ENCODE measurements at places on chromosomes 6 and 20.

DNA sequence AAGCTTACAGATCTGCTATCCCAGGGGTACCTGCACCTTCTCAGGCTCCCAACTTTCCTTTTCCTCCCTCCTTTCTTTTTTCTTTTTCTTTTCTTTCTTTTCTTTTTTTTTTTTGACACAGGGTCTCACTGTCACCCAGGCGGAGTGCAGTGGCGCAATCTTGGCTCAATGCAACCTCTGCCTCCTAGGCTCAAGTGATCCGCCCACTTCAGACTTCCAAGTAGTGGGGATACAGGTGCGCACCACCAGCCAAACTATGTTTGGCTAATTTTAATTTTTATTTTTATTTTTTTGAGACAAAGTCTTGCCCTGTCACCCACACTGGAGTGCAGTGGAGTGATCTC lies 36.0 kb downstream of the PIM1 start:
- no peak for DNase-seq

DNA sequence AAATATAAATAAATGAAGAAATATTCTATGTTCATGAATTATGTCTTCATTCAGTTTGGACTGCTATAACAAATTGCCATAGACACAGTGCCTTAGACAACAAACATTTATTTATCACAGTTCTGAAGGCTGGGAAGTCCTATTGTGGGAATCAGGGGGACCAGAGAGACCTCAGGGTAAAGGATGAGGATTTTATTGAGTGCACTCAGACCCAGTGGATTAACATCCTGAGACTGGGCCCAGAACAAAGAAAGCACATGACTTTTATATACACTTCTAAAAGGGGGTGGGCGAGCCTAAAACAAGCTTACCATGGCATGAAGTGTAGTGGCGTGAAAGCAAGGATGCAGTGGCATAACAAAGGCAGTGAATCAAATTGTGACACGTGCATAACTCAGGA lies 26.9 kb upstream of the CBLN4 start:
- DNase-seq = no peak

DNA sequence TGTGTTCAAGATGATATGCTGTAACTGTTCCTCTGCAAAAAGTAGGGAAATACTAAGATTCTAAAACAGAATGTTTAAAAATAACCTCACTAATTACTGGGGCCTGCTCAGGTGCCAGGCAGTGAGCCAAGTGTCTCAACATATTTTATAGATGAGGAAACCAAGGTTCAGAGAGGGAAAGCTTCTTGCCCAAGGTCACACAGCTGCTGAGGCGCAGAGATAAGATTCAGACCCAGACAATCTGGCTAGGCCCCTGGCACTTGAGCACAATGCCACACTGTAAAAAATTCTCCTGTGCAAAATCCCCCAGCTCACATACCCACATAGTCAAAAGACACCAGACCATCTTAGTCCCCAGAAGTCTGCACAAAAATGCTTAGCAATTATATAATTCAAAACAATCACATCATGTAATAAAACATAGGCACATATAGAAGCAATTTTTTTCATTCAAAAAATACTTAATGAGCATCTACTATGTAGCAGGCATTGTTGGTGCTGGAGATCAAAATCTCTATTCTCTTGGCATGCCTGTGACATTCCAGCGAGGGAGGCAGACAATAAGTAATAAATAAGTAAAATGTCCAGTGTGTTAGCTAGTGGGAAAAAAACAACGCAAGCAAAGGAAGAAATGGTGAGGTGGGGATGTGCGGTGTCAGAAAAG lies 10.3 kb downstream of the PREX1 start:
- no peak for DNase-seq

DNA sequence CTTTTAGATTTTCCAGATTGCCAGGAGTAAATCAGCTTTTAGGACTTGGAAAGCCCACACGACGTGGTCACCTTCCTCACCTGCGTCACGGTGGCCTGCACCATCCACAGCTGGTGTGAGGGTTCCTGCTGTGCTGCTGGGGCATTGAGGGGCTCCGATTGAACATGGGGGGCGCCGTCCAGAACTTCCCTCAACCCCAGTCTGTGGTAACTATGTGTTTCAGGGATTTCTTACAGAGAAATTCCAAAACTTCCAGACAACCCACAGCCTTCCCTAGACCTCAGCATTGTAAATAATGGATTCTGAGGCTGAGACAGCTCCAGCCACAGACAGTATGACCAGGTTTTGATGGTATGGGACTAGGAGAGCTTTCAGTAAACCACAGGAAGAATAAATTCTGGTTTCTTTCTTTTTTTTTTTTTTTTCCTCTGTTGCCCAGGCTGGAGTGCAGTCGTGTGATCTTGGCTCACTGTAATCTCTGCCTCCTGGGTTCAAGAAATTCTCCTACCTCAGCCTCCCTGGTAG lies 46.7 kb upstream of the IRF4 start:
- peak; percentile 56 for DNase-seq

GRCh38 chr6:38169221-38169976 lies 349.9 kb downstream of the ZFAND3 start:
- no peak for DNase-seq

GRCh38 chr6:42389736-42390135 lies 62.0 kb downstream of the TRERF1 start:
- no peak for DNase-seq

DNA sequence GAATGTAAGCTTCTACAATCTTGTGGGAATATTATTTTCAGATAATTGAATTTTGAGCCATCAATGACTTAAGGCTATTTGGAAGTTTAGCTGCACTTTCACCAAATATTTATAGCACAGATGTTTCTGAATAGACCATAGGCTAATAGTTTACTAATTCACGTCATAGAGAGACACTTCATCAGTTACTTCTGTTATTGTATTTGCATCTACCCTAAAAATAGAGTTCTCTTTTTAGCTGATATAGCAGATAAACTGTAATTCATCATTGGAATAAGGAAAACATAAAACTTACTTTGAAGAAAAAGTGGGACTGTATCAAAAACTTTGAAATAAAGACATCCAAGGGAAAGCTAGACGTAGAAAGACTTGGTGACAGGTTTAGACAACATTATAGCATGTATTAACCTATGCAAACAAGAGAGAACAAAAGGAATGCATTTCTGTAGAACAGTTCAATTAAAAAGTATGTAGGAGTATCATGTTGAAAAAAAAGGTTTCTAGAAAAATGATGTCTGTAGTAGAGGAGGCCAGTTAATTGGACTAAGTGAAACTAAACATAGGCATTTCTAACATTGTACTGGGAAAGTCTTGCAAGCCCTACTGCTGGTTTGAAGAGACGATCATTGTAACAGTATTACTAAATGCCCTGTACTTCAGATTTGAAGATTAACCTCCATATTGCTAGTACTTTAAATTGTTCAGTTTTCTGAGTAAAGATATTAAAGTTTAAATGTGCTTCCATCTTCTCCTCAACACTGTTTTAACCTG lies 123.3 kb downstream of the ZFAND3 start:
- DNase-seq = peak; percentile 10

DNA sequence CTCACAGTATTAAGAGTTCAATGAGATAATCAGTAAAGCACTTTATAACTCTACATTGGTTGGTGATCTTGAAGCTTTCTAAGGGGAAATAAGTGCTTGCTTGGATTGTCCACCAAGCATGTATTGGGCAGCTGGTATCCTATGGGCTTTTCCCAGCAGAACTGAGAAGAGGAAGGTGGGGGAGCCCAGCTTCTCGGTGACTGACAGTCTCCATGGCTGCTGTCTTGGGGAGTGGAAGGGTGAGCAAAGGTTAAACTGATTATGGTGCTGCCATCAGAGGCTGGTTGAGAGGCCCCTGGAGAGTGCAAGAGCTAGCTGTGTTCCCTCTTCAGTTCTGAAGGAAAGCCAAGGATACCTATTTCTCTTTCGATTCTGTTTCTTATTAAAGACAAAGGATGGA lies 35.5 kb upstream of the ADTRP start:
- no peak for DNase-seq

- DNase-seq = no peak
These were observed 76.3 kb downstream of the CDK19 start for GRCh38 chr6:110738899-110739365.

GRCh38 chr6:55853008-55854001 lies 22.1 kb downstream of the BMP5 start:
- DNase-seq = no peak

DNA sequence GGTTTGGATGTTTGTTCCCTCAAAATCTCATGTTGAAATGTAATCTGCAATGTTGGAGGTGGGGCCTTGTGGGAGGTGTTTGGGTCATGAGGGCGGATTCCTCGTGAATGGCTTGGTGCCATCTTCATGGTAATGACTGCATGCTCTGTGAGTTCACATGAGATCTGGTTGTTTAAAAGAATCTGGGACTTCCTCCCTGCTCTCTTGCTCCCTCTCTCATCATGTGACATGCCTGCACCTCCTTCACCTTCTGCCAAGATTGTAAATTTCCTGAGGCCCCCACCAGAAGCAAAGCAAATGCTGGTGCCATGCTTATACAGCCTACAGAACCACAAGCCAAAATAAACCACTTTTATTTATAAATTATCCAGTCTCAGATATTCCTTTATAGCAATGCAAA lies 250.3 kb upstream of the PLN start:
- DNase-seq = no peak

DNA sequence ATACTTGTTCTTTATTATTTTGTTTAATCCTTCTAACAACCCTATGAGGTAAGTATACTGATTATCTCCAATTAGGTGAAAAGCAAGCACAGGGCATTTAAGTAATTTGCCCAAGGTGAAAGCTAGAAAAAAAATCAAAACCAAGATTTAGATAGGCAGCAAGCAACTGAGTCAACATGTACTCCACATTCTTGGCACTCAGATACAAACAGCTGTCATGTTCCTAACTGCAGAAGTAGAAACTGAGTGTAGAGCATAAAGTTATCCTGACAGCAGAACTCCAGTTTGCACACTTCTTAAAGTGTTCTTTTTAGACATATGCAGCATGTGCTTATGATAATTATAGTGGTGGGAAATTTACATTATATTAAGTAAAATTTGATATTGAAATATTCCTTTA lies 278.1 kb downstream of the MEI4 start:
- no peak for DNase-seq

- no peak for DNase-seq
These were observed 92.4 kb downstream of the PLCB4 start for GRCh38 chr20:9161311-9161710.

Measured in EH (cell line).